ENCODE measurements at places on chromosomes 13 and 19.

DNA sequence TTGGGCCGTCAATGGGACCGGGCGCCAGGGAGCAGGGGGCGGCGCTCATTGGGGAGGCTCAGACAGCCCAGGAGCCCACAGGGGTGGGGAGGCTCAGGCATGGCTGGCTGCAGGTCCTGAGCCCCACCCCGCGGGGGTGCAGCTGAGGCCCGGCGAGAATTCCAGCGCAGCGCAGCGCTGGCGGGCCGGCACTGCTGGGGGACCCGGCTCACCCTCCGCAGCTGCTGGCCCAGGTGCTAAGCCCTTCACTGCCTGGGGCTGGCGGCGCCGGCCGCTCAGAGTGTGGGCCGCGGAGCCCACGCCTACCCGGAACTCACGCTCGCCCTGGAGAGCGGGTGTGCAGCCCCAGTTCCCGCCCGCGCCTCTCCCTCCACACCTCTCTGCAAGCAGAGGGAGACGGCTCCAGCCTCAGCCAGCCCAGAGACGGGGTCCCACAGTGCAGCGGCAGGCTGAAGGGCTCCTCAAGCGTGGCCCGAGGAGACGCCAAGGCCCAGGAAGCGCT, 1227.4 kb downstream of the PCDH17 start:
- no peak for DNase-seq

GRCh38 chr13:26011996-26012821, 39.6 kb downstream of the SHISA2 start:
- no peak for DNase-seq

- no peak for DNase-seq
These were observed 70.2 kb downstream of the SPACA7 start for GRCh38 chr13:112446347-112446861.

- DNase-seq: no peak
These were observed 57.0 kb downstream of the ERCC5 start for GRCh38 chr13:102902789-102903347.

GRCh38 chr13:112179995-112180394, 113.0 kb downstream of the SOX1 start:
- DNase-seq: no peak

GRCh38 chr19:33300894-33301143, 1.5 kb downstream of the CEBPA start:
- no peak for DNase-seq

GRCh38 chr13:110124201-110124940, 182.6 kb downstream of the COL4A1 start:
- DNase-seq: no peak

DNA sequence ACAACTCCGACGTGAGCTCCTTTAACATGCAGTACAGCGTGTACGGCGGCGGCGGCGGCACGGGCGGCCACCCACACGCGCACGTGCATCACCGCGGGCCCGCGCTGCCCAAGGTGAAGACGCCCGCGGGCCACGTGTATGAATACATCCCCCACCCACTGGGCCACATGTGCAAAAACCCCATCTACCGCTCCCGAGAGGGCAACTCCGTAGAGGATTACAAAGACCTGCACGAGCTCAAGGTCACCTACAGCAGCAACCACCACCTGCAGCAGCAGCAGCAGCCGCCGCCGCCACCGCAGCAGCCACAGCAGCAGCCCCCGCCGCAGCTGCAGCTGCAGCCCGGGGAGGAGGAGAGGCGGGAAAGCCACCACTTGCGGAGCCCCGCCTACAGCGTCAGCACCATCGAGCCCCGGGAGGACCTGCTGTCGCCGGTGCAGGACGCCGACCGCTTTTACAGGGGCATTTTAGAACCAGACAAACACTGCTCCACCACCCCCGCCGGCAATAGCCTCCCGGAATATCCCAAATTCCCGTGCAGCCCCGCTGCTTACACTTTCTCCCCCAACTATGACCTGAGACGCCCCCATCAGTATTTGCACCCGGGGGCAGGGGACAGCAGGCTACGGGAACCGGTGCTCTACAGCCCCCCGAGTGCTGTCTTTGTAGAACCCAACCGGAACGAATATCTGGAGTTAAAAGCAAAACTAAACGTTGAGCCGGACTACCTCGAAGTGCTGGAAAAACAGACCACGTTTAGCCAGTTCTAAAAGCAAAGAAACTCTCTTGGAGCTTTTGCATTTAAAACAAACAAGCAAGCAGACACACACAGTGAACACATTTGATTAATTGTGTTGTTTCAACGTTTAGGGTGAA, 6.6 kb downstream of the SLITRK5 start:
- DNase-seq: no peak

GRCh38 chr19:12723381-12723640, 421 bp downstream of the TNPO2 start:
- DNase-seq: no peak

DNA sequence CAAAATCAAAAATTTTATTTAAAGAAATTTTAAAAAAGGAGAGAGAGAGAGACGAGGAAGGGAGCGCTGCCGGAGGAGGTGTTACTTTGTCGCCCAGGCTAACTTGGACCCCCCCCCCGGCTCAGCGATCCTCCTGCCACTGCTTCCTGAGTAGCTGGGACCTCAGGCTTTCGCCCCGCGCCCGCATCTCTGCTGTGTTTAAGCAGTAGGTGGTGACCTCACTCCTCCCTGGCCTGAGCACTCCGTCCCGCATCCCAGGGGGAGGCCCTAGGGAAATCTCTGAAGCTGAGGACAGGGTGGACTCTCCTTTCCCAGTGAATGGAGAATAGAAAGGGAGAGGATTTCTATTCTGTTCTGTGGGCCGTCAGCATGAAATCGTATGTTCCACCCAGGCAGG, 485 bp upstream of the ZNF845 start:
- no peak for DNase-seq

DNA sequence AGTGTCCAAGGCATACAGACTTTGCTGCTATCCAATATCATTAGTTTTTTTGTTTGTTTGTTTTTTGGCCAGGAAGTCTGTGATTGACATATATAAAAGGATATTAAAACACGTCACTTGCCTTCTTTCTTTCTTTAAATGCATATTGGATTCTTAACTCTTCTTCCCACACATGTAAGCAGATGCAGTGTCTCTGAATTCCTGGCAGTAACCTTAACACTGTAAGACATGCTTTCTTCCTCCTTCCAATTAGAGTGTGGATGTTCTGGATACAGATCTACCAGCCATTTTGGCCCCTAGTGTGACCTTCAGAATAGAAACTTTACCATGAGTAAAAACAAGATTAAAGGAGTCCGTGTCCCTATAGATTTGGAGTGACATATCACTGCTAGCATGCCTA, 967.4 kb upstream of the PRR20A start:
- DNase-seq: no peak

GRCh38 chr19:1119475-1120217, 15.9 kb downstream of the GPX4 start:
- no peak for DNase-seq

Data from cortex of kidney (tissue), 1 donor.